Activated naive CD4-positive, alpha-beta T cell treated with anti-CD3 and anti-CD28 coated beads, Interleukin-2, amount 10 ng/mL, durations not matched to agents 5 hours and 36 hours (primary cell): ENCODE measurements at places on chromosomes 11 and 22. TPM values are rescaled to one million over a fixed set of nuclear protein-coding genes. Genes with fewer than 3 reads are reported as not detected.

SPI1 gene
- total RNA-seq = not detected

MMP27 gene
- total RNA-seq = not detected

DCDC1 gene
- total RNA-seq = not detected

RNASEH2C gene
- total RNA-seq = 79.9 TPM

LRRC4C gene
- not detected for total RNA-seq

FAM111B gene
- total RNA-seq = 58.9 TPM

BEST1 gene
- total RNA-seq = 0.10 TPM

ADM gene
- total RNA-seq = 3.4 TPM

AMOTL1 gene
- 7.4 TPM for total RNA-seq
